ENCODE measurements at places on chromosomes 2 and 18. TPM values are rescaled to one million over a fixed set of nuclear protein-coding genes. Genes with fewer than 3 reads are reported as not detected.

The GPR39 gene
- 9.0 TPM for total RNA-seq

The HYCC2 gene
- 9.1 TPM for total RNA-seq

The ST3GAL5 gene
- total RNA-seq, result 16.8 TPM

The ARHGAP25 gene
- 0.36 TPM for total RNA-seq

The CCDC68 gene
- 0.54 TPM for total RNA-seq

The RSAD2 gene
- not detected for total RNA-seq

The SLC8A1 gene
- 57.0 TPM for total RNA-seq

The ACMSD gene
- not detected for total RNA-seq

The GNLY gene
- not detected for total RNA-seq

The GKN2 gene
- total RNA-seq, result not detected

The EPHA4 gene
- total RNA-seq, result 111 TPM

The ITPRIPL1 gene
- total RNA-seq, result 1.4 TPM

The TSPYL6 gene
- not detected for total RNA-seq

The KCNK3 gene
- under 0.01 TPM for total RNA-seq

The XDH gene
- total RNA-seq, result 0.83 TPM

The SP140 gene
- total RNA-seq, result 1.4 TPM

The IL1RL1 gene
- total RNA-seq, result under 0.01 TPM
